ENCODE measurements at places on chromosomes 6 and 20.

DNA sequence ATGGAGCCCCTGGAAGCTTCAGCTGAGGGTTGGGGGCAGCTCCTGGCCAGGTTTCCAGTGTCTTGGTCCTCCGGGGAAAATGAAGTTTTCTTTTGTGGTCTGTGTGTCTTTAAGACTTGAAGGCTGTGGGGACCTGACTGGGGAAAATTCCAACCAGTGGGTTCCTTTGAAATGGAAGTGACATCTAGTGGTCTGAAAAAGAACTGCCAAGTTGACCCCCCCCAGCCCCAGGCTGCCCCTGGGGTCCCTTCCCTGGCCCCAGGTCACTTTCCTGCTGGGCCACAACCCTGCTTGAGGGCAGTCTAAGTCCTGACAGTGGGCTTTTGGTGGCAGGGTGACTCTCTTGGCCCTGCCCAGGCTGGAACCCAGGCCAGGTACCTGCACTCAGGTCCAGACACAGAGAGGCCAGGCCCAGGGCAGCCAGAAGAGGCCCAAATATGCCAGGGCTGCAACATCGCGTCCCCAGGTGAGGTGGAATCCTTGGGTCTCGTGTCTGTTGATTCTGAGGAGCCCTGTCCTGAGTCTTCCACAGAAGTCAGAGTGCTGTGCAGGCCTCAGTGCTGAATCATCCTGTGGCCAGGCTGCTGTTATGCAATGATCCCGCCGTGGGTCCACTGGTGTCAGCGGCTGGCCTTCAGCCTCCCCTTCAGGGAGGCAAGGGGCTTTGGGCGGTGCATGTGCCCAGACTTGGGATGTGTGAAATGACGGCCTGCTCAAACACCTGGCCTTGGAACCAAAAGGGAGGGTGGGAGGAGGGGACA, 68.4 kb downstream of the VEGFA start:
- DNase-seq: no peak

- DNase-seq: no peak
These were observed 9.2 kb upstream of the HLA-DOB start for GRCh38 chr6:32825966-32826365.

DNA sequence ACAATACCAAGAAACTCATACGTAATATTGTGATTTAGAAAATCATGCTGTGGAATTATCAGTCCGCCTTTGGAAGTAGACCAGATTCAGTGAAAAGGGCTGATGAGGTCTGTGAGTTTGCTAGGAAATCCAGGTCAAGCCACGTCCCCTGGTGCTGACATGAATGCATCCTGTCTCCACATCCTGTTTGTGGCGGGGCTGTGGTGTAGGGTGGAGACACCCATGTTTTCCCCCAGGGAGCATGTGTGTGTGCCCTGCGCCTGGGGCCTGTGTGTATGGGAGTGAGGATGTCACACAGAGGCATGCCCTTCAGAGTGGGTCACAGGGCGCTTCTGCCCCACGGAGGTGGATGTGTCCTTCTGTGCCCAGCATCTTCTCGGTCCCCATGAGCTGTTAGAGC, 109.1 kb downstream of the SASH1 start:
- no peak for DNase-seq

DNA sequence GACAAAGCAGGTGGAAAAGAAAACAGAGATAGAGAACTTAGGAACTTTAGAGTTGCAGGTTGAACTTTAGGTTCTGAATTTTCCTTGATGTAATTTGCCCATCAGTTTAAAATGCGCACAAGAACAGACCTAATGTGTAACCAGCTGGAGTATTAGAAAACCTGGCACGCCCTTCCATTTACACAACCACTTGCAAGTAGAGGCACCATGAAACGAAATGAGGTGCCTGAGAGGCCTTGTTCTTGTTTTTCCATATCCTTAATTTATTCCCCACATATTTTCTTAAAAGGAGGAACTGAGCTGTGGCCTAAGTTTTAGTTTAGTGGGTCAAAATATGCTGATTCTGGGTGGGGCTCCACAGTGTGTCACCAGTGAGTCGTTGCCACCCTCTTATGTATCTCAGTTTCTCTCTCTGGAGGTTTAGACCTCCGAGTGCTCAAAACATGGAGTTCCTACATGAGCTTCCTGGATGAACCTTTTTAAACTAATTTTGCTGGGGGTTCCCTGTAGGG, 17.2 kb upstream of the IL22RA2 start:
- DNase-seq: no peak

DNA sequence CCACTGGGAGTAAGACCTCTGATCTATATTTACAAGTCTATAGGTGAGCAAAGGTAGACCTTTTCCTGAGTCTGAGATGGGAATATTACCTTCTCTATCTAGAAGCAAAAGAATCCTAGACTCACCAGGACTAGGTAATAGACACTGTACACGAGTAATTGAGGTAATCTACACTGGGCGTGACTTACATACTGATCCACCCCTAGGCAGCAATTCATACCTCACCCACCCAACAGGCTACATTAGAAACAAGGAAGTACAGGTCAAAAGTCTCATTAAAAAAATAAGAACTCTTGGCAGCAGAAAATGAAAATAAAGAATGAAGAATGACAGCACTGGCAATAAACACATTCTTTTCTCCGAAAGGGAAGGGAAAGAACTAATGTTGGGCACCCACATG, 7.6 kb downstream of the CSNK2A1 start:
- DNase-seq: no peak

DNA sequence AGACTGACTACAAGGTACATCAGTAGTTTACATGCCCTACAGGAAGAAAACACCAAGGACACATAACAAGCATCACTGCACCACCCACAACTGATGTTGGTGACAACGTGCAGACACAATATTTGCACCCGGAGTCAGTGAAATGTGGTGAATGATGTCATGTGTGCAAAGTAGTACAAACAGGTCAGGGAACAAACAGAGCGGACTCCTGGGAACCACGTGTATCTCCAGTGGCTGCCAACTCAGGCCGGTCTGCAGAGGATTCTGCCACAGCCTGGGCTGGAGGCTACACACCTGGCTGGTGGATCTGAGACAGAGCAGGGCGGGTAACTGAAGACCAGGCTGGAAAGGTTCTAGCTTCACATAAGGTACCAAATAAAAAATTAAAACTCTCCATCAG, 28.2 kb upstream of the RPS6KA2 start:
- DNase-seq: no peak

DNA sequence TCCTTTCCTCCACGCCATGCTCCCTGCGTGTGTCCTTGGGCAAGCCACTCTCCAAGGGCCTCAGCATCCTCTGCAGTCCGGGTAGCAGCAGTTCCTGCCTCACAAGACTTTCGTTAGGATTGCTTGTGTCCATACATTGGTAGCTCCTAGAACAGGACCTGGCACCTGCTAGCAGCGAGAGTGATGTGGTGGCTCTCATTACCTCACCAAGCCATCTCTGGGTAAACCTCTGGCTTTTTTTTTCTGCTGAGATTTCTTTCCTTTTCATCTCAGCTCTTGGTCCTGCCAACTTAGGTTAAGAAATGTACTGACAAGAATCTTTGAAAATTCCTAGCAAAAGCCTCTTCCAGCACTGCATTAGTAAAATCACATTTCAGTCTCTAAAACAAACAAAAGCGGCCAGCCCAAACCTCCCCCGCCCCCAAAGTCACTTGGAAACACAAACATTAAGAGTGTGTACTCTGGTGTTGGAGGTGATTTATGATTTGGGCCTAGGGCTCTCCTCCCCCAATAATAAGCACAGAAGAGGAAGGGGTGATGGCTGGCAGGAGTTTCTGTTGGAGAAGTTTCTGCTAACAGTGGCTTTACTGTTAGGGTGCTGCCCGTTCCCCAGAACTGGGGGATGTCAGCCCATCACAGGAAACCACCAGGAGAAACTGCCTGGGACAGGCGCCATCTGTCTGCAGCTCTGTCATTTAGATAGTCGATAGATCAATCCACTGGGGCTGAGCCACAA, 199.2 kb downstream of the CD83 start:
- DNase-seq: no peak

GRCh38 chr6:7112171-7112570, 4.4 kb downstream of the RREB1 start:
- DNase-seq: no peak

DNA sequence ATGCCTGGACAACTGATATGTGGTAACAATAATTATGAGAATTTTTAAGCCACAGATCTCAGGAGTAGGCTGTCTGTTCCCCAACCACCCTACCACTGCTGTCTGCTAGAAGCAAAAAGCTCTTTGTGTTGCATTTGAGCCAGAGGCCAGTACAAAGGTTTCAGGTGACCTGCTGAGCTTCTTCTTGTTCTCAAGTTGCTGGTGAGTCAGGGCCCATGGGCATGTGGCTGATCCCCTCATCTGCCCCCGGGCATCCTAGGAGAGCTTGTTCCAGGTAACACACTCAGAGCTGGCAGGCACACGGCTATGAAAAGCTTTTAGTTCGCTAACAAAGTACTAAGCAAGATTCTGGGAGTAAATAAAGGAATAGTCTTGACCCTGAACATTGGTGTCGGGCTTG, 285.3 kb downstream of the CDC5L start:
- DNase-seq: no peak

DNA sequence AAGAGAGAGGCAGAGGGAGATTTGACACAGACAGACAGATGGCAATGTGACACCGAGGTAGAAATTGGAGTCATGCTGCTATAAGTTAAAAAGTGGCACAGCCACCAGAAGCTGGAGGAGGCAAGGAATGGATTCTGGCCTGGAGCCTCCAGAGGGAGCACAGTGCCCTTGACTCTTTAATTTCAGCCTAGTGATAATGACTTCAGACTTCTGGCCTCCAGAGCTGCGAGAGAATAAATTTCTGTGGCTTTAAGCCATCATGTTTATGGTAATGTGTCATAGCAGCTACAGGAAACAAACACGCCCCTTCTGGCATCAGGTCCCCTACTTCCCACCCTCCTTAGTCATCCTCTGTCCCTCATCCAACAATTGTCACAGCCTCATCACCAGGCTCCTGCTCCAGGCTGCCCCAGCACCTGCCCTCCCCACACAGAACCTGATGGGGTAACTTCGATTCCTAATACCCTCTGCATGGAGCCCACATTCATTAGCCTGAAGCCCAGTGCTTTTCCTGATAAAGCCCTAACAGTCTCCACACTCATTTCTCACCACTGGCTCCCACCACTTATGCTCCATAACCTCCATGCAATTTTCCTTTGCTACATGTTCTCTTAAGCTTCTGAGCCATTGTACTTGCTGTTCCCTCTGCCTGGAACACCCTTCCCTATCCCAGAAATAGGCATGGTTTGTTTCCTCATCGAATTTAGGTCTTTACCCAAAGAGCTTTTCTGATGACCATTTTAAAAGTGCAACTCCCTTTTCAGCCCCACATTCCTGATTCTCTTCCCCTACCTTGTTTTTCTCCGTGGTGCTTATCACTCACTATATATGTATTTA, 69.7 kb upstream of the TOX2 start:
- no peak for DNase-seq

DNA sequence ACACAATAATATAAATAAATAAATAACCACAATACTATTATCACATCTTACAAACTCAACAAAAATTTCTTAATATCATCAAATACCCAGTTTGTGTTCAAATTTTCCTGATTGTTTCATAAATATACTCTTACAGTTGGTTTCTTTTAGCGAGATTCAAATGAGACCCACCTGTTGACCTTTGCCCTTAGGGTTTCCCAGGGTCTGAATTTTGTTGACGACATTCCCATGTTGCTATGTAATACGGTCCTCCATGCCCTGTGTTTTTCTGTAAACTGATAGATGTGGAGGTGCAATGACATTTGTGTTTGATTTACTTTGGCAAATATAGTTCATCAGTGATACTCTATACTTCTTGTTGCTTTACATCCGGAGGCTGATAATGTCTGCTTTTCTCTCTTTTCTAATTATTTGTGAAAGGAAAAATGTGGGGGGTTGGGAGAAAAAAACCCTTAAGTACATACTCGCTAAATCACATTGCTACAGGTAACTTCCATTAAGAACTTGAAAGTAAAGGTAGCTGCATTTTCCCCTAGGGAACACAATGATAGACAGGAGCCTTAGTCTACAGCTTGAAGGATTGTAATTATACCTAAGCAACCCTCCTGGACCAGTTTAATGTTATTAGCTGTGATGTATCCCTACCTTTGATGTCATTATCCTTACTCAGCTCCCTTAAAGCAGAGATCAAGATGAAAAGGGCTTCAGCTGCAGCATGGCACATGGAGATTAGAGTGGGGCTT, 6.6 kb downstream of the MOG start:
- DNase-seq: no peak

GRCh38 chr6:17417817-17418216, 24.4 kb downstream of the CAP2 start:
- DNase-seq: no peak

GRCh38 chr20:46027245-46027853, 1.7 kb upstream of the SLC12A5 start:
- no peak for DNase-seq

DNA sequence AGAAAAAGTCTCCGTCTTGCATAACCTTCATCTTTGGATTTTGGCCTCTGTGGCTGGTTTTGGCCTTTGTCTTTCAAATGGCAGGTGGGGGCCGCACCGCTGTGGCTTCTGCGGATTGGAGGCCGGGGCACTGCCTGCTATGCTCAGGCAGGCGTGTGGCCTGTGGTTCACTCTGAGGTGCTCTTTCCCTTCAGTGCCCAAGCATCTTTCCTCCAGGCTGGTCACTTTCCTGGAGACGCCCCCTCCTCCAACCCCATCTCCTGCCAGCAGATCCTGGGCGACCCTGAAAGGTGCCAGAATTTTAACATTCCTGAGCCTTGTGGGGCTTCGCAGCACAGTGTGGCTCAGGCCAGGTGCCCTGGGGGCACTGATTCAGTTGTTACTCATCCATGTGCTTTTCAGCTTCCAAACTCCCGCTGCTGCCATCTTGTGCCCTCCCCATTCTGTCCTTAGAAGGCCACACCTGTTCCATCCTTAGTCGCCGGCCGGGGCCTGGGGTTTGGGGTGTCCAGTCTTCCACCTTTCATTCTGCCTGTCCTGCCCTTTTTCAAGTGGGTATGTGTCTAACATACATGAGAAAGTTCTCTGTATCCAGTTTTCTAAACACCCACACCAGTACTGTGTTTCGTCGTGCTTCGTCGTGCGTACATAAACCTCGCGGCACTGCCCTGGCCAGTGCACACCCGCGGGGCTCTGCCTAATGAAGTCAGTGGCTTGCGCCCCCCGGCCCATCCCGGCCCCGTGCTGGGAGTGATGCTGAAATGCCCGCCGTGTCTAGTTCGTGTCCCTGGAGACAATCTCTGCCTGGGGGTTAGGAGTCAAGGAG, 12.1 kb downstream of the SS18L1 start:
- DNase-seq: no peak

DNA sequence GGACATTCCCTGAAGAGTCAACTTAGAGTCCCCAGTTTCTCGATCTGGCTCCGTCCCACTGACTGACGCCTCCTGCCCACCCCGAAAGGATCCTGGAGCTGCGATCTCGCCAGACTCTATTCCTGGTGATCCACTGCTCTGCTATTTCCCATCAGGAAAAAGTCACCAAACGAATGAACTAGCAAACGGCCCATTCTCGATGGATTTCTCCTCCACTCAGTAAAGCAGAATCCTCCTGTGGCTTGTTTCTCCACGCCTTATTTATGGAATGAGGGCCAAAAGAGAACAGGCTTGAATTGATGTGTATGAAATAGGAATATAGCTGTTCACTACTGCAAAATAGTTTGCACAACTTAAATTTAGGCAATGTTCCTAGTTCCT, 5.4 kb downstream of the NKX2-4 start:
- no peak for DNase-seq
